ENCODE measurements at places on chromosomes 2 and 18.

DNA sequence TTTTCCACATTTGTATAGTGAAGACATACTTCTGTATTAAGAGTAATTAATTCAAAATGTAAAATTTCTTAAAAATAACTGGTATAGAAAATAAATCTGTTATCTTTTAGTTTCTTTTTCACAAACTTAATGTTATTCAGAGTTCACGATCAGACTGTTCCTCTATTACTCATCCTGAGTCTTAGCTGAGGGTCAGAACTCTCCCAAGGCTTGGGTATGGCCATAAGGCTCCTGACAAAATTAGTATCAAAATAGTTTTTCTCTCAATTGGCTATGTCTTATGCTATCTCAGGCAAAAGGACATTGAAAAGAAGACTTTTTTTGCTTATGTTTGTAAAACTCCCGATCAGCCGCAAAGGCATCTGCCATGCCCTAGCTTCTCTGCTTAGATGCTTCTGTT is 56.1 kb upstream of the NAB1 start:
- no peak for DNase-seq

DNA sequence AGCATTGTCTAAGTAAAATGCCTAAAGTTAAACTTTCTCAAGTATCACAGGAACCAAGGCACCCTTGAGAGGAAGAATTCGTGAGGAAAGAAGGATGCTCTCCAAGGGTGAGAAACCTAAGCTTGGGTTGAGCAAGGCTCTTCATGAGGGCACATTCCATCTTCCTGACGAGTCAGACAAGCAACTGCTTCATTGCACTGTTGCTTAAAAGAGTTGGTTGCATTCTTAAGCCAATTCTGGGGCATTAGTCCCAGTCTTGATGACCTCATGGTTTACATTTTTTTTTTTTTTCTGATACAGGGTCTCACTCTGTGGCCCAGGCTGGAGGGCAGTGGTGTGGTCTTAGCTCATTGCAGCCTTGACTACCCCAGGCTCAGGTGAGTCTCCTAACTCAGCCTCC is 237.5 kb downstream of the ACTR3 start:
- DNase-seq, result no peak

GRCh38 chr2:216066230-216066629 is 15.4 kb downstream of the PECR start:
- no peak for DNase-seq

- DNase-seq, result no peak
Measured at GRCh38 chr2:85673716-85674375, 5.8 kb upstream of the SFTPB start.

GRCh38 chr2:66686755-66687154 is 251.8 kb downstream of the MEIS1 start:
- DNase-seq, result no peak

DNA sequence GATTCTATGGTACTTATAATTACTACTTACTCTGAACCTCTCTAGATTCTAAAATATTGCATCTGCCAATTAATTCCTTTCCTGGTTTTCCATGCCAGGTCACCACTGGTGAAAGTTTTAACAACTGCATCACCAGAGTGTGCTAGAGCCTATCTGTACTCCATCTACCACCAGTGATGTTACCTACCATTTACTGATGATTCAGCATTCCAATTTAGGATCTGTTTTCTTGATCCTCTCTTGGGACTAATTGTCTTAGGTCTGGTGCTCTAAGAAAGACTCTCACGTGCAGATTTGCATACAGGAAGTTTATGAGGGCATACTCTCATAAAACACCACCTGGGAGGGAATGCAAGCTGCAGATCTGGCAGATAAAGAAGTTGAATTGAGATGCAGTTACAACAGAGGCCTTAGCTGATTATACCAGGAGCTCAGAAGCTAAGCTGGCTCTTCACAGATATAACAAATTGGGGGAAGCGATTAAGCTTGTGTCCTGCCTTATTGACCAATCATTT is 347.6 kb upstream of the VRK2 start:
- no peak for DNase-seq

- DNase-seq, result peak; percentile 73
Measured at GRCh38 chr18:53458944-53459580, 765.4 kb downstream of the MBD2 start.

DNA sequence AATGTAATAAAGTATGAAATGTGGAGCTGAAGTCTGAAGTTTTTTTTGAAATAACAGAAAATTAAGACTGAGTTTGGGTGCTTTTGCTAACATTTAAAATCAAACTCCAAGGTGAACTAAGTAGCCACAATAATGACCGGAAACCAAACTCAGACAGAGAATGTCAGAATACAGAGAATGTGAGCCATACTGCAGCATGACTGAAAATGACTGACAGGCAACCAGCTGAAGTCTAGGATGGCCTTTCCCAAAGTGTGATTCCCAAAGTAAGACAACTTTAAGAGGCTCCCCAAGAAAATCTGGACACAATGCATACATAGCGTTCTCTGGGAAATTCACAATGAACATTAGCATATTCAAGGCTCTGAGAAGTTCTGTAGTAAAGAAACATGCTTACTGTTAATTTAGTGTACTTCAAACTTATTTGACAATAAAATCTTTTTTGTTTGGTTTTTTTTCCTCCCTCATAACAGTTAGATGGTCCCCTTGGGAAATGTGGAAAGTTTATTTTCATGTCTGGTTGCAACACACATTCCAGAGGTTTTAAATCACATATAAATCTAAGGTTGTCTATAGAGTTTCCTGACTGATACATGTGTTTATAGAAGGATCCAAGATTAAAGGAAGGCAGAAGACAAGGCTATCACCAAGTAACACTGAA is 28.6 kb downstream of the PLA2R1 start:
- no peak for DNase-seq

DNA sequence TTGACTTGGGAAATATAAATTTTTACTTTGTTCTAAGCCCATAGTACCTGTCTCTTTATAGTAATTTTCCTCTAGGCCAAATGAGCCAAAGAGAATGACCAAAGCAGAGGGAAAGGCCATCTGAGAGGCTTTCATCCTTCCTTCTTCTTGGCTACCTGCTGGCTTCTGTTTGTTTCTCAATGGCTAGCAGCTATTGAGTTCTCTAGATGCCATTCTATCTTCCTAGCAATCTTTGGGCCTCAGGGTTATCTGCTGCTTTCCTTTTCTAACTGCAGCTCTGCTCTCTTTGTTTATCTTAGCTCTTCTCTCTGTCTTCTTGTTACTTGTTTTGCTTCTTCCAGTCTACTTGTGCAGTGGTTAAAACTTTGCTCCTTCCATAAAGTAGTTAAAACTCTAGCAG is 601.1 kb upstream of the NRXN1 start:
- DNase-seq, result no peak

DNA sequence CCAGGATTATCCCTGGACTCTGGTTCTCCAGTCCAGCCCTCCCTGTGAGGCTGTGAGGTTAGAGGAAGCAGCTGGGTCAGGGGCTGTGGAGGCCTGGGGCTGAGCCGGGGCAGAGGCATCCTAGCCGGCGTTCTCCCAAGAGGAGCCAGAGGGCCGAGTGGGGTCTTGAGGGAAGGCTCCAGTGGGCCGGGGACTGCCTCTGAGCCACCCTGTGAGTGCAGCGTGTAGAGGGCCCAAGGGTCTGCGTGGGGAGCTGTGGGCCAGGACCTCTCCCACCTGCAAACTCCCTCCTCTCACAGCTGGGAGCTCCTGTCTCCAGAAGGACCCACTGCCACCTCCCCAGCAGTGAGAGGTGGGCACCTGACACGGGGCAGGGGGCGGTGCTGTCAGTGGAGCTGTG is 41.0 kb downstream of the GLI2 start:
- no peak for DNase-seq

DNA sequence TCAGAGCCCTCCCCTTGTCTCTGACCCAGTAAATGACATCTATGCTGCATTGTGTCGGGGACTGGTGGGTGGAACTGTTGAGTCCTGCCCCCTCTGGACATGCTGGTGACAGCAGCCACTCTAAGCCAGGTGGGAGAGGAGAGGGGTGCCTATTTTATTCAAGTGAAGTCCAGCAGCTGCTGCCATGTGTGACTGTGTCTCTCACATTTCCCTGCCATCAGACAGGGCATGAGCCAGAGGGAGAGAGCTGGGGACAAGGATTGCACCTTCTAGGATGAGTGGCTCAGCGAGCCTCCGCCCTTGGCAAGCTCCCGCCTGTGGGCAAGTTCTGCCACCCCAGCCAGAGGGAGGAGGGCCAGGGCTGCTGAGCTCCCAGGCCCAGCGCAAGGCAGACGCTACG is 13.7 kb downstream of the NGEF start:
- no peak for DNase-seq

- DNase-seq, result no peak
Measured at GRCh38 chr2:78682781-78683180, 342.7 kb upstream of the REG3G start.

GRCh38 chr2:11567631-11568031 is 33.8 kb downstream of the GREB1 start:
- DNase-seq, result no peak

- DNase-seq, result no peak
Measured at GRCh38 chr2:241882091-241882625, 12.6 kb downstream of the RTP5 start.

DNA sequence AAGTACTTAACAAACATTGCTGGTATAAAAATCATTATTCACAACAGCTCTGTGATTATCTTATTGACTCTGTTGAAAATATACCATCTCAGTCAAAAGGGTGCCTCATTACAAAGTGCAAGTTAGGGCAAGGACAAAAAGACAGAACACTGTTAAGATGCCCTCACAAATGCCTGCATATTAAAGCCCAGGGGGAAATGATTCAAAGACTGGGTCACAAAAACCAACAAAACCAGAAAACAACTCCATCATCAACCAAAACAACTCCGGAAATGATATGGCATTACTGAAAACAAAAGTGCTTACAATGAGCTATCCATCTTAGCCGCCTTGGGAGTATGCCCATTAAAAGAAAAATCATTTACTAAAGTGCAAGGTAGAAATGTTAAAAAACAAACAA is 9.9 kb downstream of the PLA2R1 start:
- no peak for DNase-seq

GRCh38 chr2:11073251-11073650 is 82.0 kb upstream of the SLC66A3 start:
- DNase-seq, result peak; percentile 60

DNA sequence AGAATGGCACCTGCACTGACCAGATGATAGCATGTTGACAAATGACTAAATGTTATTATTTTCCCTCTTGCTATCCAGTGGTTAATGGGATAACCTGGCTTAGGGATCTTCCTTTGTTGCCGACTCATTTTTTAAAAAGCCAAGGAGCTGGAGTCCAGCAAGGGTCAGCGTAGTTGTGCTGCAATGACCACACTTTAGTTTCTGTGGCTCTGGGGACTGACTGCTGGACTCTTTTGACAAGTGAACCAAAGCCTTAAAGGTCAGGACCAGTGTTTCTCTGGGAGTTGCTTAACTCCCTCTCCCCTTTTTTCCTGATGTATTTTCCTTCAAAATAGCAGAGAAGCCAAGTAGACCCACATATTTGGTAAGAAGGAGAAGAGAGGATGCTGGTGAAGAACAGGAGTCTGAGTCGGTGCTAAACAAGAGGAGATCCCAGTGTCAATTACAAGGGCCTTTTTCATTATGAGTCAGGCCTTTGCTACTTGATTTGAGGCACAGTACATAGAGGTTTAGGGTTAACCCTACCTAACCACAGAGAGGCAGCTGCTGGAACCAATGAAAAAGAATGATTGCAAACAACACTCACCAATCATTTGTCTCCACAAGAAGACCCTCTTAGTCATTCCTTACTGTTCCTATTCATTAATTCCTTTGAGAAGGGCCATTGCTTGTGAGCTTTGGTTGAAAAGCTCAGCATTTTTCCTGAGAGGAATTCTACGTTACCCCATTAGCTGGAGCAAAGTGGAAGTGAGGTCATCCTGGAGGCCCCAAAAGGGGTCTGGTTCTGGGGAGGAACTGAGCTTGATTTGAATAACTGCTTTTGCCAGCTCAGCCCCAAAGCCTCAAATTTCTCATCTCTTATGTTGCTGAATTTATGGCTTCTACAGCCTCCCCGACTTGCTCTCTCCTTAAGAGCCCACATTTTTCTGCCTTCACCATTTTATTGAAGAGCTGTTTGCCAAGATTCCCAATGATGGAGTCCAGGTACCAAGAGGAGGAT is 137.6 kb upstream of the HNMT start:
- DNase-seq, result no peak

GRCh38 chr2:173021939-173022371 is 53.7 kb upstream of the MAP3K20 start:
- no peak for DNase-seq

DNA sequence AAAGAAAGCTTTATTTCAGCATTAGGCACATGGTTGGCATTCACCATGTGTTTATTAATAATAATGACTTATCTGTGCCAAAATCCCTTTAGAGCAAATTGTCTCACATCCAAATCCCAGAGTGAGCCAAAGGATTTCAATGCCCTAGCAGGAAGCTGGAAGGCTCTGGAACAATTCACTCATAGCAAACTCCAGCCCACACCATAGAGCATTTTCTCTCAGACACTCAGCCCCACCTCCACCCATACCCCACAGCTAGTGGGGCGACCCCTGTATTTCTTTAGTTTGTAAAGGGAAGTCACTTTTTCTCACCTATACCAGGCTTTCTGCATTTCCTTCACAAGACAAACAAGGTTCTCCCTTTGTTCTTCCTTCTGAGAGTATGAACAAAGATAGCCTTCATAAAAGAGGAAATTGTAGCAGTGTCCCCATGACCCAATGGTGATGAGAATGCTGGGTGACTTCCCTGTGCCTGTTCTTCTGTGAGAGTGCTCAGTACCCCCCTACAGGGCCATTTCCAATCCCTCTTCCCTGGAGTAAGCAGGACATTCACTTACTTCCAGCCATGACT is 100.1 kb upstream of the APCDD1 start:
- DNase-seq, result no peak

- DNase-seq, result no peak
Measured at GRCh38 chr2:72803151-72803550, 22.7 kb downstream of the EXOC6B start.

DNA sequence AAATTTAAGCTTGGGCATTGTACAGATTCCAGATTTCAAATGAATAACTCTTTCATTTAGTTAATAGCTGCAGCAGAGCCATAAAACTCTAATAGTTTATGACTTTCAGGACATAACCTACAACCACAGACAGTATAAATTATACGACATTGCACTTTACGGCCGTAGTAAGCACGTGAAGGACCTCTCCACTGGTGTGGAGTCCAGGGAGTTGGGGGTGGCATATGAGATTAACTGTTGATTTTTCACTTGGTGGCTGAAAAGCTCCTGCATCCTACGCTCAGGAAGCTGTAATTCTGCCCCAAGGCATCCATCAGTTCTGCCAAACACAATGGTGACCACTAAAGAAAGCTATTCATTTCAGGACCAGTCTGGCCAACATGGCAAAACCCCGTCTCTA is 376.2 kb downstream of the SOX11 start:
- no peak for DNase-seq

GRCh38 chr18:8374676-8375075 is 234.6 kb upstream of the RAB12 start:
- DNase-seq, result no peak

DNA sequence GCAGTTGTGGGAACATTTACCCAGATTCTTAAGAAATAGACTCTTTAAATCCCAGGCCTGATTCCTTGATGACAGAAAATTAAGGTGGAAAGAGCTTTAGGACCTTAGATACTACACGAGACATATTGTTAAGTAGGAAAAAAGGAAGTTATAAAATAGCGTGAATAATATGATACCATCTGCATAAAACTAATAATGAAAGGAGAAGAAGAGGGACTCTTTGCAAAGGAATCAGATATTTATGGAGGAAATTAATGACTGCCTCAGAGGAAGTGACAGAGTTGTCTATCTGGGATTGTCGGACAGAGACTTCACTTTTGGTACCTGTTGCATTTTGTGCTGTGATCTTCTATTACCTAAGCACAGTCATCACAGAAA is 20.8 kb downstream of the APCDD1 start:
- no peak for DNase-seq

GRCh38 chr2:235793163-235793752 is 299.4 kb downstream of the AGAP1 start:
- DNase-seq, result no peak

Measured in iPS DF 19.7 (cell line).